Dermis microvascular lymphatic vessel endothelial cell (primary cell): ENCODE measurements at places on chromosomes 5 and 9. TPM values are rescaled to one million over a fixed set of nuclear protein-coding genes. Genes with fewer than 3 reads are reported as not detected.

F12 gene
- total RNA-seq, result 0.51 and 0.89 TPM in 2 replicates

GDF9 gene
- total RNA-seq, result under 0.01 TPM in 1 of 2 replicates, not detected in the other

PAXX gene
- total RNA-seq, result 6.7 and 8.5 TPM in 2 replicates

ECSCR gene
- total RNA-seq, result 406 and 421 TPM in 2 replicates

PGM5 gene
- total RNA-seq, result 48.9 and 219 TPM in 2 replicates

IL33 gene
- 2.8 and 9.9 TPM in 2 replicates for total RNA-seq

IL13 gene
- total RNA-seq, result not detected in 2 replicates

OGN gene
- not detected in 2 replicates for total RNA-seq

SUSD1 gene
- total RNA-seq, result 35.4 and 35.9 TPM in 2 replicates

WDR38 gene
- total RNA-seq, result not detected in 2 replicates

SV2C gene
- total RNA-seq, result under 0.01 TPM in 1 of 2 replicates, not detected in the other

WHRN gene
- 0.13 TPM in 2 replicates for total RNA-seq

OLFML2A gene
- 1.9 and 2.3 TPM in 2 replicates for total RNA-seq
